ENCODE measurements at places on chromosomes 16 and 17.

- DNase-seq = no peak
Observed at GRCh38 chr16:25079637-25080378, 31.7 kb upstream of the LCMT1 start.

DNA sequence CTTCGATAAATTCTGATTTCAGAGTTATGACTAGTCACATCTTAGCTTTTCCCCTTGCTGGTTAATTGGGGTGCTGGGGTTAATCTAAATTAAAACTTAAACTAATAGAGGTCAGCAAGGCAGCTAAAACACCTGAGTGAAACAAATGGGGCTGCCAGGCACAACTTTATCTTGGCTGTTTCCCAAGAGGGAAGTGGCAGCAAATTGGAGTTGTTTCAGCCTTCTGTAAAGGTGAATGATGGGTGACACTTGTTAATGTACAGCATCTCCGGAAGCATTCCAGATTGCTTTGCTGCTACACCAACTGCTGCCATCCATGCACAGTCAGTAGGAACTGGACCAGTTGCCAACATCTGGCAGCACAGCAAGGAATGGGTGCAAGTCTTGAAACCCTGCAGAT lies 43.9 kb downstream of the AATF start:
- DNase-seq = no peak

- no peak for DNase-seq
Observed at GRCh38 chr16:24257958-24258357, 1.8 kb downstream of the CACNG3 start.

DNA sequence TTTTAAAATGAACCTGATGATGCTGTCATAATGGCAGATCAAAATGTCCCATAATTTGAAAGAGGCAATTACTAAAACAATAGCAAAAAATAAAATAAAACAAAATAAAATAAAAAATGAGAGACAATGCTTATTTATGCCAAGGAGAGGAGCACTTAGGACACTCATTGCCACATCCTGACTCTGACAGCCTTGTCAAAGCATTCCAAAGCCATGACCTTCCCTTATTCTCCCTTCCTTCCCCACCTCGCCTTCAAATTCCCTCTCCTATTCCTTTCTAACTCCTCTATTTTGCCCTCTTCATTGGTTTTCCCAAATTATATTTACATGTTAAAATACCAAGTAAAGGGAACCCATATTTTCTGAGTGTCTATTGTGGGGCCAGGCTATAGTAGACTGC lies 220.0 kb downstream of the CDH13 start:
- peak; percentile 45 for DNase-seq

GRCh38 chr16:57828272-57829161 lies 26.2 kb upstream of the KIFC3 start:
- no peak for DNase-seq

GRCh38 chr16:77910021-77910420 lies 112.3 kb upstream of the CLEC3A start:
- no peak for DNase-seq

DNA sequence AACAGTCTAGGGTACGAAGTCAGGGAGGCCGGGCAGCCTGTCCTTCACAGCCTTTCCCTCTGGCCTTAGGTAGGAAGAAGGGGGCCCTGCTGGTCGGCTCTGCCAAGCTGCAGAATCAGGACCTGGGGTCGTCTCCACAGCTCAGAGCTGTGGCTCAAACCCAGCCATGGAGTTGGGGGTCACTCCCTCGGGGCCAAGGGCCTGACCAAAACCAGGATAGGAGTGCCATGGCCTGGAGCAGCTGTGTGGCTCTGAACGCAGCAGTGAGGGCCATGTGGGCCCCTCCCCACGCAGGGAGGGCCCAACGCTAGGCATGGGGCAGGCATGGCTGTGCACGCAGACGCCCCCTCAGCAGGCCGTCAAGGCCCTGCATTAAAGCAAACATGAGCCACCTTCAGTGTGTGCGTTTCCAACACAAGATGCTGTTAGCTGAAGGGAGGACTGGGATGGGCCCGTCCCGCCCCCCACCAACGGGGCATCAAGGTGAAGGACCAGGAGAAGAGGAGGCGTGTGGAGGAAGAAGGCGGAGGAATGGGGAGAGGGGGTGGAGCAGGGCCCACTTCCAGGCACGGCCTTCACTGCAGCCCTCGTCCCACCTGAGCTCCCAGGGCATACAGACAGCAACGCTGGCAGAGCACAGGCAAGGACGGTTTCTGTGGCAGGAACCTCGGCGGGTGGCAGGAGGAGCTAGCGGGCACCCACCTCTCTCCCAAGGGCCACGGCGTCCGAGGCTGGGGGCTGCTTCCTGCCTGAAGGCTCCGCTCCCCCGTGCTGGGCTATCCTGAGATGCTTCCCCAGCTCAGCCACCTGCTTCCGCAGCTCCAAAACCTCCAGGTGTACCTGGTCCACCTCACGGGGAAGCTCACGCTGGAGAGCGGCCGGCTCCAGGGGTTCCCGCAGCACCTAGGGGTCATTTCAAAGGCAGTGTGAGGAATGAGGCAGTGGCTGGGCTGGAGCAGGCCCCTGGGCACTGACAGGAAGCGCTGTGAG lies 55.3 kb downstream of the CCDC57 start:
- no peak for DNase-seq

DNA sequence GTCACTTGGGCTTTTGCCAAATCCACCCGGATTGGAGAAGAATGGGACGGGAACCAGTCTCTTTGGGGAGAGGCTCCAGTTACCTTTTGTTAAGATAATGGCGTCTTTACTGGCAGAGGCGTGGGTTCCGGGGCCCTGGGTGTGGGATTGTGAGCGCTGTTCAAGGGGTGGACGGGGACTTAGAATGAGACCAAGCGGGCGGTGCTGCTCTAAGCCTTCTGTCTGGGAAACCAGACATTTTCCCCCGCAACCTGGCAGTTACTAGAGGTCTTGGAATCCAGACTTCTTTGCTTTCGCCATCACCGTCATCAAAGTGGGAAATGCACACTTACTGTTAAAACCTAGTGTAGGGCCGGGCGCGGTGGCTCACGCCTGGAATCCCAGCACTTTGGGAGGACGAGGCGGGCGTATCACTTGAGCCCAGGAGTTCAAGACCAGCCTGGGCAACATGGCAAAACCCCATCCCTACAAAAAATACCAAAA lies 706 bp downstream of the TEN1 start:
- no peak for DNase-seq

DNA sequence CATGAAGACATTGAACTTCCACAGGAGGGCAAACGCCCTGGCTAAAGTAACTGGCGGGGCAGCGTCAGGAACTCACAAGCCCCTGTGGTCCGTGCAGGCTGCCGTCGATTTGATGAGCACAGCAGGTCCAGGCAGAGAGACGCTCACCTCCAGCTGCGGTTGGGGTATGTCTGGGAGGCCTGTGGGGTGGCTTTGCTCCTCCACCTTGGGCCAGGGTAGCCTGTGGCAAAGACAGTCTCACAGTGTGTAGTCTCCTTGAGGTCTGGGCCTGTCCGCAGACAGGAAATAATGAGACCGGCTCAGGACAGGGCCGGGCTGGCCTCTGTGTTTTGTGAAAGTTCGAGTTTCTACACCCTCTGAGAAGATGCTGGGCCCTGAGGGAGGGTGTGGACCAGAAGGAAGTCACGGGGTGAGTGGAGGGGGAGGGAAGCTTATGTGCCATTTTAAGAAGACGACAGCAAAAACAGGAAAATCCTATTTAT lies 103.3 kb downstream of the METRNL start:
- DNase-seq = no peak

Measured in EL (cell line).